ENCODE measurements at places on chromosomes 12 and 14.

- DNase-seq = no peak
Observed at GRCh38 chr12:45518291-45519235, 210.9 kb upstream of the ARID2 start.

DNA sequence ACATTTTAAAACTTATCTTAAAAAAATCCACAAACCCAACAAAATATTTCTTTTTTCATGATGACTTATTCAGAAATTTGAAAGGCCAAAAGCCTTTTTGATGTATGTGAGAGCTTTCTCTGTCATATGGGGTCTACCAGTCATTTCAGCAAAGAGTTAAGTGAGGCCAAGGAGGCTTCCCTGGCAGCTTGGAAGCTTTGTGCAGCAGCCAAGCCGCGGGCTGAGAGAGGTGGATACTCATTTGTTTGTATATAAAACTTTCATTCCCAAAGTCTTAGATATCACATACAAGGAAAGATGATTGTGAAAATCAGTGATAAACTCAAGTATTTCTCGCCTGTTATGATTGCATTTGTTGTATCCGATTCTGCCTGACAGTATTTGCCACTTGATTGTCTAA lies 48.5 kb upstream of the RNU6-8 start:
- no peak for DNase-seq

DNA sequence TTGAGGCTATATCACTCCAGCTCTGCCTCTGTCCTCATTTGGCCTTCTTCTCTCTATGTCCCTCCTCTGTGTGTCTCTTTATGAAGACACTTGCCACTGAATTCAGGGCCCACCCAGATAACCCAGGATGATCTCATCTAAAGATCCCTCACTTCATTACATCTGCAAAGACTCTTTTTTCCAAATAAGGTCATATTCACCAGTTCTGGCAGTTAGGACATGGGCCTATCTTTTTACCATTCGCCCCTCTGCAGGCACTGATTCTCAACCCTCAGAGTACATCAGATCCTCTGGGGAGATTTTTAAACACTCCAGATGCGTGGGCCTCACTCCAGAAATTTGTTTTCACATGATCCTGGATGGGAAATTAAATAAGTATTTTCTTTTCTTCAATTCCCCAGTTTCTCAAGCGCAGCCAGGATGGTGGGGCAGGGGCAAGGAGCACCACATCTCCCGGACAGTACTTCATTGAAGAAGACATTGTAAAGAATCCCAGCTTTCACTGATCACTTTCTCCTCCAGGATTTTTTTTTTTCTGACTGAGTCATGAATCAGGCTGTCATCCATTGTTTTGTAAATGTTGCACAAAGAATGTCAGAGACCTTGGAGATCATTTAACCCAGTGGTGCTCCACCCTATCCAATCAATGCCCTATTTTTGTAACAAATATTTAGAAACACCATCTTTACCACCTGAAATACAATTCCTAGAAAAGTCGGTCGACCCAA lies 27.4 kb downstream of the CRACR2A start:
- DNase-seq = no peak

DNA sequence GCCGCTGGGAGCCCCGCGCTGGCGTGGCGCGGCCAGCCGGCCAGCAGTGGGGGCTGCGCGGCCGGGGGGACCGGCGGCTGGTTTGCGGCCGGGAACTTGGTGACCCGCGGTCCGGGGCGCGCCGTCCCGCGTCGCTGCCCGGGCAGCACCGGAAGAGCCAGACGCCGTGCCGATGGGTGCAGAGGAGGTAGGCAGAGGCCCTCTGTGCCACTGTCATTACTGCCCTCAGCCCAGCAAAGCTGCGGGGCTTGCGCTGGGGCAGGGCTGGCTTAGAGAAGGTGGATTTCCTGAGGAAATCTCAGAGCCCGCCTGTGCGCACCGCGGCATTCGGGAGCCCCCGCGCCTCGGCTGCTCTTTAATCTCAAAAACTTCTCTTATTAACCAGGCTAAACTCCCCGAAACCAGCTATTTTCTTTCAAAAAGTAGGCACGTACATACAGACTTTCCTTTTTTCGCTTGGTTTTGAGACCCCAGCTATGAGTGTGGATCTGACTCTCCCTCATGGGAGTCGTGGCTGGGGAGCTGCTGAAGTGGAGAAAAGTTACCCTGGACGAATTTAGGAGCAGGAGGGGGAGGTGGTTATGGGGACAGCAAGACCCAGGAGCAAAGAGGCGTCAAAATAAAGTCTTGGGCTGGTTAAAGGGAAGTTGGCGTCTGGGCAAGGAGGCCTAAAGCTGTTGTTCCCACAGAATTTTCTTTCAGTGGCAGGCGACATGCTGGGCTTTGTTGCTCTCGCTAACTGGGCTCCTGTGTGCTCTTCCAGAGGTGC lies 802 bp downstream of the SUSD6 start:
- peak; percentile 21 for DNase-seq

DNA sequence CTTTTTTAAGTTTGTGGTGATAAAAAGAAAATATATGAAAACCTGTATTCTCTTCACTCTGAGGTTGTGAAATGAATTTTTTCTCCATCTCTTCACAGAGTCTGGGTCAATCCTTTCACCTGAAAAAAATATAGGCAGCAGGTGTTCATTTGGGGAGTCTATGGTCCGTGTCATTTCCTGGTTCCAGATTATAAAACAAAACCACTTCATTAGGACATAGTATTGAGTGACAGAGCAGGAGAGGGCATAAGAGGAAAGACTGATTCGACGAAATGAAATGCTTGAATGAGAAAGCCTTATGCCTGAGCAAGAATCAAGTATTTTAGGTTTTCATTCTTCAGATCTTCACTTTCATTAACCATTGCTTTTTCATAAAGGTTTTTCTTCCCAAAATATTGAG lies 51.8 kb upstream of the NUAK1 start:
- DNase-seq = no peak

- DNase-seq = peak; percentile 48
Observed at GRCh38 chr12:116497051-116497591, 62.1 kb upstream of the MAP1LC3B2 start.

- DNase-seq = no peak
Observed at GRCh38 chr14:24911324-24912109, 138.4 kb downstream of the STXBP6 start.

DNA sequence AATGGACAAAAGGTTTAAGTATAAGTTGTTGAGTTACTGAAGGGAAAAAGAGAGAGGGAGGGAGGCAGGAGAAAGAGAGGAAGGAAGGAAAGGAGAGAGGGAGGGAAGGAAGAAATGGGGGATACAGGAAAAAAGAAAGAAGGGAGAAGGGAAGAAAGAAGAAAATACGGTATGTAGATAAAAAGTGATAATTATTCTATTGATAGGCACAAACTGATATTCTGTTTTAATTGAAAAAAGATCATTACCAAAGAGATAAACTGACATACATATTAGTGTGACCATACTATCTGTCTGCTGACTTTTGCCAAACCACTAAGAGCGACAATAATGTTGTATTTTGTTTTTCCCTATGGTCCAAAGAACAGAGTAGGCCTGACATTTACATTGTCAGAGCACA lies 154.5 kb downstream of the LRFN5 start:
- DNase-seq = no peak

DNA sequence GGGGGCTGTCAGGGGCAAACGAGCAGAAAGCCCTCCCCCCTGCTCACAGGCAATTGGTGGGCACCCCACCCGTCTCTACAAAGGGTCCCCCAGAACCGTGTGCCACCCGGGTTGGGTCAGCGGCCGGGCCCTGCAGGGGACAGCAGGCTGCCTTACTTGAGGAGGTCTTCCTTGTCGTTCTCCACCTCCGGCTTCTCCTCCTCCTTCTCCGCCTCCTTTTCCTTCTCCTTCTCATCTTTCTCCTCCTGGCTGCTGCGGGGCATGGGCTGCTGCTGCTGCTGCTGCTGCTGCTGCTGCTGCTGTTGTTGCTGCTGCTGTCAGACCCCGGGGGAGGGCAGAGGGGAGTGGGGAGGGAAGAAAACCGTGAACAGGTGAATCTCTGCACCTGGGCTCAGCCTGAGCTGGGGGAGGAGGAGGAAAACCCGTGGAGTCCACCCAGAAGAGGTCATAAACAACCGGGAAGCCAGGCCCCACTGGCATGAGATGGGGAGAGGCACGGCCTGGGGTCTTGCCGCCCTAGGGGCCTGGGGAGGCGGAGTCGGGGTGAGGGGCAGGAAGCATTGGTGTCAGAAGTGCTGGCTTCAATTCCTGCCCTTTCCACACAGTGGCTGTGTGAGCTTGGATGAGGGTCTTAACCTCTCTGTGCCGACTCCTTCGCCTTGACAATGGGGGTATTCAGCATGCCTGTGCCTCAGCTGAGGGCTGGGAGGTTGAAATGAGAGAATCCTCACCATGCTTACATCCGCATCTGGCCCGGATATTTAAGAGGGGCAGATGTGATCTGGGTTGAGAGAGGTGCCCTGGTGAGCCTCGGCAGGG lies 107.6 kb downstream of the RFLNA start:
- DNase-seq = no peak

Data from prostate gland (tissue), 2 donors.